T47D (cell line): ENCODE measurements at places on chromosomes 6 and 20.

- no peak for DNase-seq
Observed at GRCh38 chr6:12555267-12555666, 161.3 kb upstream of the PHACTR1 start.

- DNase-seq = no peak
Observed at GRCh38 chr6:7787137-7787608, 61.3 kb downstream of the BMP6 start.

DNA sequence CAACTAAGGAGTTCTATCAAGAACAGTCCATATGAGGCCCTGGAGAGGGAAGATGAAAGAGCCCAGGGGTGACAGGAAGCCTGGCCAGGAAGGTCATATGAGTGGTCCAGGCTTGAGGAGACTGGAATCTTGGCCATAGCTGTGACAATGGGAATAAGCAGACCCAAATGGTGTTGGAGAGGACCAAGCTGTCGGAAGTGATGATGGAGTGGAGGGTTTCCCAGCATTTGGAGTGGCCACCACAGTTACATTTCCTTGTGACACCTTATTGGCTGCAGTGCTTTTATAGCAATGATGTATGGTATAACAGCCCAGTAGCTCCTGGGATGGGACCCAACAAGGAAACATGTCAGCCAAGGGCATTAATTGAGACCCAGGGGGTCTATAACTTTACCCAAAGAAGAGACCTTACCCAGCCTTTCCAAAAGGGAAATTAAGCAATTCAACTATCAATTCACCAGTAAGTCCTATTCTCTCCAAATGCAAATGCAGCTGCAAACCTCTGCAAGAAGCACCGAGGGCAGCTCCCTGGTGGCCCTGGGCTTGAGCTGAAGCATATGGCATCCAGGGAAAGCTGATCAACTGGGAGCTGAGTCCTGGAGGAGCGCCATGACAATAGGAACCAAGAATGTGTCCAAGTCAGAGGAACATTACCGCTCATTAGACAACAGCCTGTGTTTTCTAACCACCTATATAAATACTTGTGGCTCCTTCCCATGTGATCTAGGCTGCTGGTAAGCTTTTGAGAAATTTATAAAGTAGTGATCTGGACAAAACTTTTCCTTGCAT, 219.4 kb downstream of the SOD2 start:
- no peak for DNase-seq

DNA sequence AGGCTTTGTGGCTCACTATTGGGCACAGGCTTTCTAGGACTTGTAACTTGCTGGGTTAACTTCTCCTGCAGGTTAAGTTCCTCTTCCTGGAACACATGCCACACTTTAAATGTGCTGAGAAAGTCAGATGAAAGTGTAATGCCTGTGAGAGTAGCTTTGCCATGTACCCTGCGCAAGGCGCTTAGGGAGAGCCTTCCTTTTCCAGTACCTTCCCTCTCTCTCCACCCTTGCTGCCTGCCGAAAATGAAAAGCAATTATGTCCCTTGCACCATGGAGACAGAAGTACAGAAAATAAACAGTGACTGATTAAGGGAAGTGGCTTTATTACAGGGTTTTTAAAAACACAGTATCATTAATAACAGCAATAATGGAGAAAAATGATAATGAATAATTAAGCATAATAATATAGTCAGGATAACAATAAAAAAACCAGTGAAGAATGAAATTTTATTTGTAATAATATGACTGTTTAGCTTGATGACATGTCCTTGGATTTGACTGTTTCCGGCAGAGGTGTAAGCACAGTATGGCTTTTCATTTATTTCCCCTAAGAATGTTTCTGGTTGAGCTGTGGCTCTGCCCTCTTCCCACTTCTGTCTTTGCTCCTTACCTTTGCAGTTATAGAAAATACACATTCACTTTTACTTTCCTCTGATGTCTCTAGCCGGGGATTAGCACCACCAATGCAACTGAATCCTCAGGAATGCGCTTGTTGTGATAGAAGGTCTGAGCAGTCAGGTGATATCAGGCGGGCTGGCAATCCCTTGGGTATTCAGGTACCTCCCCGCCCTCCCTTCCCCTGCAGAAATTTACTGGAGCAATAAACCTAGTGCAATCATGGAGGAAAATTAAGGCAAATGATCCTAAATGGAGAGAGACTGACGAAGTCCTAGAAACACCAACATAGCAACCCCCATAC, 472.3 kb upstream of the CITED2 start:
- DNase-seq = no peak

GRCh38 chr20:47330071-47330470, 26.4 kb downstream of the ZMYND8 start:
- DNase-seq = no peak

- no peak for DNase-seq
Observed at GRCh38 chr6:150899231-150899630, 33.7 kb downstream of the MTHFD1L start.

- peak; percentile 12 for DNase-seq
Observed at GRCh38 chr6:132209351-132209750, 191.9 kb downstream of the MOXD1 start.

DNA sequence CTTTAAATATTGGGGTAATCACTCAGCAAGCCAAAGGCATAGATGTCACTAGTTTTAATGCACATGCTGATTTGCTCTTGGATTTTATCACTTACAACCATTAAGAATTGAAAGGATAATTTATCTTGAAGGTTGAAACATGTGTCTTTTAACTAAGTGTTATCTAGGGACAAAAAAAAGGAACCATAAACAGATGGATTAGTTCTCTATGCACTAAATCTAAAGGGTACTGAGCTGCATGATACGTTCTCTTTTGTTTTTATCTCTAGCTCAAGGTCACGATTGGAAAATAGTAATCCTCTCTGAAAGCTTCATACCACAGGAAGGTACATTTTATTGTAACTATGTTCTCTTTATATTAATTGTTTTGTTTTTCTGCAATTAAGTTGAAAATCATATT, 1426.6 kb downstream of the GRIK2 start:
- no peak for DNase-seq

- DNase-seq = no peak
Observed at GRCh38 chr6:82651845-82652335, 288.3 kb downstream of the TPBG start.

DNA sequence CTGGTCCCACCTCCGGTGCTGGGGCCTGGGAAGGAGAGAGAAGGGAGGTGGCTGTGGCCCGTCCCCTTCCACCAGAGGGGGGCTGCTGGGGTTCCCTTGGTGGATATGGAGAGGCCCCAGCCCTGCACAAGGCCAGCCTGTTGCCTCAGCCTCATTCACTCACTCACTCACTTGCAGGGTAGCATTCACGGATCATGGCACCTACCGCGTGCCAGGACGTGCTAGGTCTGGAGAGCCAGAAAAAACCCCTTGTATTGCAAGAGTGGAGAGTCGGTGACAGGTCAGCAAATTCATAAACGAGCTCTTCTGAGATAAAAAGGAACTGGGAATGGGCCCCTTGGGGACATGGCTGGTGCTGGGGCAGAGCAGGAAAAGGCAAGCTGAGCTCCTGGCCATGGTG, 6.4 kb upstream of the ZBTB46 start:
- DNase-seq = no peak

GRCh38 chr6:15374119-15374518, 128.2 kb downstream of the JARID2 start:
- DNase-seq = no peak

- no peak for DNase-seq
Observed at GRCh38 chr6:96836631-96837080, 621 bp downstream of the GPR63 start.

DNA sequence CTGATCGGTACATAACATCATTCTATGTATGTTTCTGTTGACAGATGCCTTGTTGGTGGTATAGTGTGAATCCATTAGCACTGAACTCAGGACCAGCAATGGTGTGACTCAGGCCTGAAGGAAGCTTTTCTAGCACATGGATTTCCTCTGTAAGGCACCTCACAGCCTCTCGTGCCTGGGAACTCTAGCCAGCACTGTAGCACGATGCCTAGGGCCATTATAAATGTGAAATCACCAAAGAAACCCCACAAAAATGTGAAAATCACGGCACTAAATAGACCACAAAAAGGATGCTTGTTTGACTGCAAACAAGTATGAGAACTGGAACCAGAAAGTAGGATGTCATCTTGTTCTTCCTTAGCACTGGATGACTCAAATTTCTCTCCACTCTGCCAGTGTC, 63.7 kb upstream of the NKX2-2 start:
- no peak for DNase-seq

DNA sequence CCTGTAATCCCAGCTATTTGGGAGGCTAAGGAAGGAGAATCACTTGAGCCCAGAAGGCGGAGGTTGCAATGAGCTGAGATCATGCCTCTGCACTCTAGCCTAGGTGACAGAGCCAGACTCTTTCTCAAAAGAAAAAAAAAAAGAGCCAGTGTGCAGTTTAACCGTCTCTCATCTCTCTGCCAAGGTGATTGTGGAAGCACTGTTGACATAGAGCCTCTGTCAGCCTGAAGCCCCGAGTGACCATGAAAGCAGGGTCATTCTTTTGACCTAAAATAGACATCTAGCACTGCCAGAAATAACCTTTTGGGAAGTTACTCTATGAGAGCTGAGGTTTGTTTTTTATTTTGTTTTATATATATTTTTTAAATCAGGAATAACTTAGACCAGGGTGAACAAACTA, 7.4 kb downstream of the DEFB127 start:
- DNase-seq = no peak

DNA sequence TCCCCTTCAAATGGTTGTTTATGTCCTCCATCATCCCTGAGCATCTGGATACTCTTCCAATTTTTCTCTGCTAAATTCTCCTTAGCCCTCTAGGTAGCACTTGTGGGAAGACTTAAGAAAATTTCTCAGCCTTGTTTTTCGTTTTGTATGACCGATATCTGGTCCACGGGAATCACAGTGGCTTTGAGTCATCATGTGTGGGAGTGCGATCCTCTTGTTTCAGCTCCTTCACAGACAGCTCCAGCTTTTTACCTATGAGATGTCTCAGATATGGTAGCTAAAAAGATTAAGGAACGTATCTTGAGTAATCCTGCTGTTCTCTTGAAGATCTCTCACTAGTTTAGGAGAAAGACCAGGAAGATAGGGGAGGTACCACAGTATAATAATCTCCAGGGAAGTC, 196.1 kb downstream of the GRM1 start:
- DNase-seq = no peak

GRCh38 chr20:42639140-42639539, 550.6 kb downstream of the PTPRT start:
- no peak for DNase-seq

- DNase-seq = no peak
Observed at GRCh38 chr6:8149350-8149749, 47.0 kb upstream of the EEF1E1 start.

GRCh38 chr6:41670703-41671360, 32.6 kb downstream of the MDFI start:
- DNase-seq = no peak
